ENCODE measurements at places on chromosomes 6 and 20.

DNA sequence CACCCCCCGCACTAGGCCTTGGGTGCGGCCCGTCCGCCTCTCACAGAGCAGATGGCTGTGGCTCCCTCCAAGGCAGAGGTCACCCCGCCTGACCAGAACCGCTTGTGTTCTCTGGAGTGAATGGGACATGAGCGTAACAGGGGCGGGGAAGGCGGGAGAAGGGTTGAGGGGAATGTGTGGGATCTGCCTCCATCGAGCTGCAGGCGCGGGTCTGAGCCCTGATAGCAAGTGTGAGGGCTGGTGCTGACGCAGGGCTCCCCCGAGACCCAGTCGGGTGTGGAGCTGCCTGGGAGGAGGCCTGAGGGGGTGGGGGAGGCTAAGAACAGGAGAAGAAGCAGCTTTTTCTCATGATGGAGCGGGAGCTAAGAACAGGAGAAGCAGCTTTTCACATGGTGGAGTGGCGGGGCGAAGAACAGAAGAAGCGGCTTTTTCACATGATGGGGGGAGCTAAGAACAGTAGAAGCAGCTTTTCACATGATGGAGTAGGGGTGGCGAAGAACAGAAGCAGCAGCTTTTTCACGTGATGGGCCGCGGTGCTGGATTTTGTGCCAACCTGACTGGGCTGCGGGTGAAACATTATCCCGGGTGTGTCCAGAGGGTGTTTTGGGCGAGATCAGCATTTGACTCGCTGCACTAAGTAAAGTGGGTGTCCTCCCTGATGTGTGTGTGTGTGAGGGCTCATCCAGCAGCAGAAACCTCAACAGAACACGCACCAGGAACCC is 169.3 kb downstream of the TTLL2 start:
- no peak for DNase-seq

GRCh38 chr20:17621229-17621968 is 51.5 kb downstream of the DSTN start:
- DNase-seq, result no peak

DNA sequence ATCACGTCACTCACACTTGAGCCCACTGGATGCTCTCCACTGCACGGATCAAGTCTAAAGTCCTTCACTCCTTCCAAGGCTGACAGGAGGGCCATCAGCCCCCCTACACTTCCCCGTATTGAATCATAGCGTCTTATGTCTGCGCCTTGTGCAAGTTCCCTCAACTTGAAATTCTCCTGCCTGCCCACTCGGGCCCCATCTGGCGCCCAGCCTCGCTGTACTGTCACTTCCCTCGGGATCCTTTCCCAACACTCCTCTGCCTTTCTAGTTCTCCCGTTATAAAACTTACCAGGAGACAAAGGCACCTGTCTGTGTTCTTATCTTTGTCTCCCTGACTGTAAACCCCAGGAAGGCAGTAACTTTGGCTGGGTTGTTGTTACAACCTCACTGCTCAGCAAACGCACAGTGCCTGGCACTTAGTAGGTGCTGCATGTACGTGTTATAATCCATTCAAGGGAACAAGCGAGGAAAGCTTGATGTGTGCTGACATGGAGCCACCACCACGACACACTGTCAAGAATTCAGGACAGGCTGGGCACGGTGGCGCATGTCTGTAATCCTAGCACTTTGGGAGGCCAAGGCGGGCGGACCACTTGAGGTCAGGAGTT is 33.8 kb upstream of the ZFAND3 start:
- DNase-seq, result no peak

- DNase-seq, result no peak
These were observed 26.9 kb downstream of the MUC22 start for GRCh38 chr6:31037169-31037568.

GRCh38 chr20:760751-761417 is 7.4 kb downstream of the SLC52A3 start:
- DNase-seq, result no peak
